ENCODE measurements at places on chromosomes 4 and X.

DNA sequence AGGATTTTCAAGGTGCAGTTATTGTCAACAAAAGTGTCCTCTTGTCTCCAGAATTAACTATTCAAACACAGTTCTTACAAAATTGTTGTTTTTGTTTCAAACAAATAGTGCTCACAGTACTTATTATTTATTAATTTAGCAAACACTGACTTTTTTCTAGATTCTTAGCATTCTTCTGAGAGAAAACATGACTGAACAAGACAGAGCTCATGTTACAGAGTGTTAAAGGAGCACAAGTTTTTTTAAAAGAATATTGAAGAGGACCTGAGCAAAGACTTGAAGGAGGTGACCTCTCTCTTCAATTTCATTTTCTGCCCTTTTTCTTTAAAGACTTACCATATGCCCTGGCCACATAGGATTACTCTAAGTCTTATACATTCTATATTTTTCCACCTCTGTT is 2220.3 kb upstream of the AGA start:
- DNase-seq: no peak

- DNase-seq: no peak
These were observed 13.2 kb upstream of the MAN2B2 start for GRCh38 chr4:6561706-6562371.

GRCh38 chr4:8817096-8817812 is 54.4 kb downstream of the HMX1 start:
- DNase-seq: no peak

- DNase-seq: peak; percentile 14
These were observed 46.4 kb downstream of the ARHGEF38 start for GRCh38 chr4:105598787-105599186.

GRCh38 chr4:105808750-105809041 is 86.6 kb upstream of the NPNT start:
- DNase-seq: no peak
